ENCODE measurements at places on chromosomes 1 and 21.

GRCh38 chr1:27011058-27011764, 1.4 kb downstream of the TENT5B start:
- H3K27ac ChIP-seq: no peak overlapping the region
- no peak overlapping the region for H3K4me3 ChIP-seq
- H3K36me3 ChIP-seq: no peaks in the 10 kb centered on the region
- peaks cover 4% of the 10 kb centered on the region for H3K27me3 ChIP-seq
- no peaks in the 10 kb centered on the region for H3K4me1 ChIP-seq

DNA sequence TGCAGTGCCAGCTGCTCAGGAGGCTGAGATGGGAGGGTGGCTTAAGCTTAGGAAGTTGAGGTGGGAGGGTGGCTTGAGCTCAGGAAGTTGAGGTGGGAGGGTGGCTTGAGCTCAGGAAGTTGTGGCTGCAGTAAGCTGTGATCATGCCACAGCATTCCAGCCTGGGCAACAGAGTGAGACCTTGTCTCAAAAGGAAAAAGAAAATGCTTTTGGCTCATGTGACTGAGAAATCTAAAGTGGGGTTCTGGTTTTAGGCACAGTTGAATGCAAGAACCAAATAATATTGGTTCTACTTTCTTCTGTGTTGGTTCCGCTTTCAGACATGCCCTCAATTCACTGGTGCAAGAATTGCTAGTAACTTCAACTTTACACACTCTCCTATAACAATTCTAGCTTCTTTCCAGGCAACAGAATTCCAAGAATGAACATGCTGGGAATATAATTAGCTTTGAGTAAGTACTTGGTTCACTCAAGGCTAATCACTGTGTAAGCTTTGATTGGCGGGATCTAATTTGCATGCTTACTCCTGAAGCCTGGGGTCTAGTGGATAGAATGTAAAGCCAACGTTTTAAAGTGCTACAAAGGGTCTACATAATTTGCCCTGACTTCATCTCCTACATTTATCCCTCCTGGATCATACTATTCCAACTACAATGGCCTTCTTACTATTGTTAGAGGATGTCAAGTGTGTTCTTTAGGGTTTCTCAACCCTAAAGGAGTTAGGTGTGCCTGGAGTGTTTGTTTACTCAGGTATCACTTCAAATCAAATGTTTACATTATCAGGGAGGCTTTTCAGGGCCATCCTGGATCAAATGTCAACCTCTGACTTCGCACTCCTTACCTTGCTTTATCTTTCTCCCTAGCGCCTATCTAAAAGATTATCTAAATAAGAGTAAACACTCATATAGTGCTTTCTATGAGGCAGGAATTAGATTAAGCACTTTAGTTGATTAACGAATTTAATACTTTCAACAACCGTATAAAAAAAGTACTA, 115.1 kb downstream of the SLC16A1 start:
- H3K36me3 ChIP-seq: no peaks in the 10 kb centered on the region
- peak; percentile 71 for DNase-seq
- peaks cover 23% of the 10 kb centered on the region for H3K4me1 ChIP-seq
- peak overlapping the region; percentile 21 for H3K4me3 ChIP-seq

- no peak overlapping the region for H3K4me3 ChIP-seq
- DNase-seq: no peak
- H3K36me3 ChIP-seq: no peaks in the 10 kb centered on the region
- H3K4me1 ChIP-seq: peaks cover 7% of the 10 kb centered on the region
- peaks cover 11% of the 10 kb centered on the region for H3K27me3 ChIP-seq
- H3K27ac ChIP-seq: no peak overlapping the region
Measured at GRCh38 chr1:37308031-37308960, 166.1 kb upstream of the ZC3H12A start.

DNA sequence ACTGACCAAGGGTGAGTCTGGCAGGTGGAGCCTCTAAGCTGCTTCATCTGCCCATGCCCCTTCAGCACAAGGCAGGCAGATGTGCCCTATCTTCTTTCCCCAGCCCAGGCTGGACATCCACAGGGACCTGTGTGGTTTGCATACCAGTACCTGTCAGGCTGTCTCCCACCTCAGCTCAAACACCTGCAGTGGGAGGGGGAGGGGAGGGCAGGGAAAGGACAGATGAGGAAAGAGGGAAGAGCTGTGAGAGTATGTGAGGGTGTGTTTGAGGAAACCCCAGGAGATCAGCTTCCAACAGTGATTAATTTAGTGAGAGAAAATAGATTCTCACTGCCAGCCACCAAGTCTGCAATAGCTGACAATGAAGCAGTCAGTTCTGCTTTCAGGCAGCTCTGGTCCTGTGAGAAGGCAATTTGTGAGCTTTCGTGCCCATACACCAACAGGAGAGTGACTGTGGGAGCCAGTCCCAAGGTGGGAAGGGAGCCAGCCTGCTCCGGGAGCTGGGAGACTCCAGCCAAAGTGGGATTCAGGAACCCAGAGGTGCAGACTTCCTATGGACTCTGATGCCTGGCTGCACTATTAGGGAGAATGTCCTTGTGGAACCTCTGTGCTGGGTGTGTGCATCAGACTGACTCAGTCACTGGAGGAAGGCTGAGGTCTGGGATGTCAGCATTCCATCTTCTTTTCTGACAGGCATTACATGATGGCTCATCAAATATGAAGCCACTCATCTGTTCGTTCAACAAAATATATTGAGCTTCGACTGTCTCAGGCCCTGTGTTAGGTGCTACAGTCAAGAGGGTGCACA, 59.7 kb downstream of the TNR start:
- H3K27ac ChIP-seq: no peak overlapping the region
- no peaks in the 10 kb centered on the region for H3K36me3 ChIP-seq
- H3K4me3 ChIP-seq: no peak overlapping the region
- no peaks in the 10 kb centered on the region for H3K4me1 ChIP-seq
- no peak for DNase-seq

DNA sequence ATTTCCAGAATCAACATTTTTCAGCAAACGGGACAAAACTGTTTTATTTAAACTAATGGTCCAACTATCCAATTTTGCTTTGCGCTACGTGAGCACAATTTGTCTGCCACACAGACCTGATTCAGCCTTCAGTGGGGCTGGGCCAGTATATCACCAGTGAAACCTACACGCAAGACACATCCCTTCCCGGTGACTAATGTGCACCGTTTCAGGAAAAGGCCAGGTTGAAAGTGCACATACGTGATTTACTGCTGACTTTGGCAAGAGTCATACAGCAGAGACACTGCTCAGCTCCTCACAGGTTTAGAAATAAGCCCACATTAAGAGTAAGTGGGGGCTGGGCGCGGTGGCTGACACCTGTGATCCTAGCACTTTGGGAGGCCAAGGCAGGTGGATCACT, 5.1 kb upstream of the TMEM51 start:
- H3K36me3 ChIP-seq: no peaks in the 10 kb centered on the region
- no peak for DNase-seq
- peaks cover 23% of the 10 kb centered on the region for H3K4me1 ChIP-seq
- H3K4me3 ChIP-seq: no peak overlapping the region

DNA sequence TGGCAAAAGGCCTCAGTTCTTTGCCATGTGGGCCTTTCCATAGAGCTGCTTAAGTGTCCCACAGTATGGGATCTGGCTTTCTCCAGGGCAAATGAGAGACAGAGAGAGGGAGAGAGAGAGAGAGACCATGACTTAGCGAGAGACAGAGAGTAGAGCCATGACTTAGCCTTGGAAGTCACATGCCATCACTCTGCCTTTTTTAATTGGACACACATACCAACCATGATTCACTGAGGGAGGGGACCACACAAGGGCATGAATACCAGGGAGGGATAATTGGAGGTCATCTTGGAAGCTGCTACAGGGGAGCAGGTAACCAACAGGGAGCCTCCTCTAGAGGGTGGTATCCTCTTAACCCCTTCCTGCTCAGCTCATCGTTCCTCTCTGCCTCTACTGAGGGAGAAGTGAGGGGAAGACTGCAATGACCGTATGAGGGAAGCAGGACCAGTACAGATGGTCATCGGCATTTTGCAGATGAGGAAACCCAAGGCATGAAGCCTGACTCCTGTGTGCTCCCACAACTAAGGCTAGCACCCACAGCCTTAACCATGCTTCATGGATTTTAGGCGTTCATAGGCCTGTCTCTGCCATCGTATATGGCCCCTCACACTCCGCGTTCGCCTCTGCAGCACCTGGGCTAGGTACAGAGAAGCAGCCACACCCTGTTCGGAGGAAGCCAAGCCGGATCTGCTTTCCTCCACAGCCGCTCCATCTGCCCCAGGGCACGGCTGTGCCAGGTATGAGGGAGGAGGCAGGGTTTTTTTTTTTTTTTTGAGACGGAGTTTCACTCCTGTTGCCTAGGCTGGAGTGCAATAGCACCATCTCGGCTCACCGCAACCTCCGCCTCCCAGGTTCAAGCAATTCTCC, 38.6 kb downstream of the MEF2D start:
- no peaks in the 10 kb centered on the region for H3K27me3 ChIP-seq
- no peak overlapping the region for H3K27ac ChIP-seq
- H3K36me3 ChIP-seq: peaks cover 34% of the 10 kb centered on the region

GRCh38 chr1:64124704-64125440, 78.6 kb upstream of the UBE2U start:
- no peak overlapping the region for H3K27ac ChIP-seq
- no peak overlapping the region for H3K4me3 ChIP-seq
- H3K36me3 ChIP-seq: no peaks in the 10 kb centered on the region
- DNase-seq: no peak
- H3K27me3 ChIP-seq: no peaks in the 10 kb centered on the region
- no peaks in the 10 kb centered on the region for H3K4me1 ChIP-seq

DNA sequence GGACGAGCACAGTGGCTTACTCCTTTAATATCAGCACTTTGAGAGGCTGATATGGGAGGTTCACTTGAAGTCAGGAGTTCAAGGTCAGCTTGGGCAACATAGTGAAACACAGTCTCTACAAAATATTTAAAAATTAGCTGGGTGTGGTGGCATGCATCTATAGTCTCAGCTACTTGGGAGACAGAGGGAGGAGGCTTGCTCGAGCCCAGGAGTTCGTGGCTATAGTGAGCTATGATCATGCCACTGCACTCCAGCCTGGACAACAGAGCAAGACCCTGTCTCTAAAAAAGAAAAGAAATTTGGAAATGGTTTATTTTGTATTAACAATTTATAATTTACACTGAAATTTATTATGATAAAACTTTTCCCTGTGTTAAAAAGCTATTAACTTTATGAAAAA, 1.7 kb upstream of the ANGPTL3 start:
- no peaks in the 10 kb centered on the region for H3K27me3 ChIP-seq
- no peak for DNase-seq
- no peaks in the 10 kb centered on the region for H3K36me3 ChIP-seq
- no peak overlapping the region for H3K4me3 ChIP-seq

Measured in common myeloid progenitor, CD34-positive (primary cell).